ENCODE measurements at places on chromosomes 11 and 22. TPM values are rescaled to one million over a fixed set of nuclear protein-coding genes. Genes with fewer than 3 reads are reported as not detected.

TMEM126B gene
- 188 TPM for total RNA-seq

PRG3 gene
- total RNA-seq, result not detected

PLAAT3 gene
- total RNA-seq, result 0.48 TPM

SLC6A5 gene
- total RNA-seq, result not detected

SCN4B gene
- total RNA-seq, result not detected

RNASEH2C gene
- 70.7 TPM for total RNA-seq

FGF4 gene
- total RNA-seq, result not detected

CERK gene
- 53.8 TPM for total RNA-seq

MAPK8IP2 gene
- total RNA-seq, result 1.3 TPM

HEPN1 gene
- not detected for total RNA-seq

DDTL gene
- total RNA-seq, result 5.2 TPM

DNA sequence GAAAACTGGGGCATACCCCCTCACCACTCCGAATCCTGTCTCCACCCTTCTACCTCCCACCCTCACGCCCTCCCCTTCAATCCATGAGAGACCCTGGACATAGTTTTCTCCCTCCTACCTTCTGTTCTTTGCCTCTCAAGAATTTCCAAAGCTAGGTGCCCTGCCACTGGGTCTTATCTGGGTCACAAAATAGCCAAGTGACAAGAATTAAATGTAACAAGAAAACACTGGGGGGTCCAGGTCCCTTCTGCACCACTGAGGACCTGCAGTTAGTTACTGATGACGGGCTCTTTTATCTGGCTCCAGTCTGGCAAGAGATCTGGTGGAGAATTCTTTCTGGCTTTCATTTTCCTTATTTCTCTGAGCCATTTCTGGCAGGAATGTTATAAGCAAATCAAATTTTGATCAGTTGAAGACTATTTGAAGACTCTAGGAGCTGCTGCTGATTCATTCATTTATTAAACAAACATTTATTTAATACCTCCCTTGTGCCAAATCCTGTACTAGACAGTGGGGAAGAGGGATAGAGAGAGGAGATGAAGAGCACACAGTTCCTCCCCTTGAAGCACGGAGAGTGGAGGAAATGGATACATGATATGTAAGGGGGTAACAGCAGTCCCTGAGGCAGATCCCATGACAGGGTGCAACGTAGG is 135.2 kb downstream of the RRAS2 start:
- DNase-seq, result no peak

DNA sequence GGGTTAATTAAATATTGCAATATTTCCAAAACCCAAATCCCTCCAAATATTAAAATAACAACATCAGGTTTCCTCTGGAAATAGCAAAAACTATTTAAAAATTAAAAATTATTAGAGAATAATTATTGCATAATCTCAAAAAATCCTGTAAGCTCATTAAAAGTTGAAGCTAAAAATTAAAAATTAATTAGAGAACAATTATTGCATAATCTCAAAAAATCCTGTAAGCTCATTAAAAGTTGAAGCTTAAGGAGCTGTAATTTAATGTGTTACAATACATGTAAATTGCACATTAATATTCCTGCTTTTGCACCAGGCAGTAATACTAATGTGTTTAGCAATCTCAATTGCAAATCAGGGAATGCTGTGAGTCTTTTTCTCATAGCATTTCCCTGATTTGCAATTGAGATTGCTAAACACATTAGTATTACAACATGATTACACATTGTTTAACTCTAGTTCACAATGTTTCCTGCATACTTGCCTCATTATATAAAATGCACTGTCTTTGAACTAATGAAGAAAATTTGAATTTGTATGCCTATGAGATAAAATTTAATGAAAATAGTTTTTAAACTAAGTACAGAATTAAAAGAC is 247.7 kb downstream of the GUCY1A2 start:
- no peak for DNase-seq

DNA sequence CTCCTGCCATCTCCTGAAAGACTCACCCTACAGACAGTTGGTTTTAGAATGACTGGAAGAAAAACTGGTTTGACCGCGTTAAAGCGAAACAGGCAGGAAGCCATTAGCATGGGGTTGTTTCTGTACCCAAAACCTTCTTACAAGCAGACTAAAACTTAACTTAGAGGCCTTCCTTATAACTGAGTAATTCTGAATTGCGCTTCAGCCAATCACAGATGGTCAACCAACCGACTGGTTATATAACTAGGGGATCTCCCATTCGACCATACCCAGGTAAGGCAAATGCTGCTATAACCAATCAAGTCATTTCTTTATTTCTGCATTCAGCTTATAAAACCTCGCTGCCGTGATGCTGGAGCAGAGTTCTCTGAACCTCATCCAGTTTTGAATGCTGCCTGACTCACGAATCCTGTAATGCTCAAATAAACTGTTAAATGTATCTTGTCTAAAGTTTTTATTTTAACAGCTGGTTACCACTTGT is 87.8 kb upstream of the DRD2 start:
- DNase-seq, result no peak

DNA sequence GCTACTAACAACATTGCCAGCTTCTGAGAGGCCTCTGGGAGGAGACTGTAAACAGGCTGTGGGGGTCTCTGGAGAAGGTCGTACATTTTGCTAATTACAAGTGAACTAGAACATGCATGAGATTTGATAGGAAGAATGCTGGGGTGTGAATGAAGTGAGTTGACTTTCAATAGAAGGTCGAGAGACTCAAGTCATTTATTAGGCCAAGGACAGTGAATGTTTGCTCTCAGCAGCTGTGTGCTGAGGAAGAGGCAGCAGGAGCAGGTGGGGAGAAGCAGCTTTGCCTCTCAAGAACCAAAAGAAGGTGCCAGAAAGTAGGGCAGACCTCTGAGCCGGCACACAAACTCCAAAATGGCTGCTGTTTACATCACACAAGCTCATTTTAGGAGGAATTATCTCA is 91.7 kb downstream of the PIWIL4 start:
- no peak for DNase-seq

DNA sequence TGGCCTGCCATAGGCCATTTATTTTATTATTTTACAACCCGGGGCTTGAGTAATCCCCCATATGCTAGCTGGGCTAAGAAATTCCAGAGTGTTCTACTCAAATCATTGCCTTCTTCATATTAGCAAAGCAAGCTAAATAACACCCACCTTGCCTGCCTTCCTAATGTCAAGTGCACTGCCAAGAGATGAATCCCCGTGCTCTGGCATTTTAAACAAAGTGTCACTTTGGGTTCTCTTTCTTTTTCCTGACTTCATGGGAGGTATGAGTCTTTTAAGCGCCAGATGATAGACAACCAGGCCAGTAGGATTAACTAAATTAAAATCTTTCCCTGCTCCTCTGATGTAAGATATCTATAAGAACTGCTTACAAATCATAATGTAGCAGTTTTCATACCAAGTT is 4.5 kb downstream of the MPPED2 start:
- DNase-seq, result no peak

DNA sequence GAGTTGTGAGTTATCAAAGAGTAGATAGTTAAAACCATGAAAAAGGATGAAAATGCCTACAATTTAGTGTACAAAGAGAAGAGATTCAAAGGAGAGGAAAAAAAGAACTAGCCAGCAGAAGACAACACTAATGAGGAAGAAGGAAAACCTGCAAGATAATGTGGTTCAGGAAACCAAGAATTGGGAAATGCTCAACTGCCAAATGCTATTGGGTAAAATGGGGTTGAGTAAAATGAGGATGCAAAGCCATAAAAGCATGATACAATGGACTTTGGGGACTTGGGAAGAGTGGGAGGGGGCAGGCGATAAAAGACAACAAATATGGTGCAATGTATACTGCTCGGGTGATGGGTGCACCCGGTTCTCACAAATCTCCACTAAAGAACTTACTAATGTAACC is 7.6 kb upstream of the OR52K2 start:
- DNase-seq, result no peak

GRCh38 chr11:133785795-133786340 is 59.4 kb downstream of the SPATA19 start:
- no peak for DNase-seq

DNA sequence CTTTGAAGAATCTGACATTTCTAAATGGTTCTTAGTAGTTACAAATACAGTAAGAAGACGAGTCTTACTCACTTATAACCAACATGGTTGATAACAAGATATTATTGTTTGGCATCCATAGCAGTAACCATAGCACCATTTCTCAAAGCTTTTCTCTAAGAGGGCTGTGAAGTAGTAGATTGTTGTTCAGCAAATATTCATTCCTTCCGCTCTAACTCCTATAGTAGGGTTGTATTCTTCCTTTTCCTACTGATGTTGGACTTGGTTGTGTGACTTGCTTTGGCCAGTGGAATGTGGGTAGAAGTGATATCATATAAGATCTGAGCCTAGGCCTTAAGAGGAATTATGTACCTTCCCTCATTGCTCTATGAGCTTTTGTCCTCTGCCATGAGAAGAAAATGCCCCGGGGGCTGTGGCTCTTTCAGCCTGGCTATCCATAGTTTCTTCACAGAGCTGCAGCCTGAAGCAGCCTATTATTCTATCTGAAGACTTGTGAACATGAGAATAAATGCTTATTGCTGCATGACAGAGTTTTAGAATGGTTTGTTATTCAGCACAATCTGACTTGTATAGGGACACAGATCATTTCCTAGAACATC is 28.9 kb upstream of the ZBED5 start:
- DNase-seq, result no peak

GRCh38 chr11:1293619-1294015 is 15.8 kb downstream of the TOLLIP start:
- peak; percentile 48 for DNase-seq

GRCh38 chr11:24645563-24645962 is 148.7 kb downstream of the LUZP2 start:
- no peak for DNase-seq

DNA sequence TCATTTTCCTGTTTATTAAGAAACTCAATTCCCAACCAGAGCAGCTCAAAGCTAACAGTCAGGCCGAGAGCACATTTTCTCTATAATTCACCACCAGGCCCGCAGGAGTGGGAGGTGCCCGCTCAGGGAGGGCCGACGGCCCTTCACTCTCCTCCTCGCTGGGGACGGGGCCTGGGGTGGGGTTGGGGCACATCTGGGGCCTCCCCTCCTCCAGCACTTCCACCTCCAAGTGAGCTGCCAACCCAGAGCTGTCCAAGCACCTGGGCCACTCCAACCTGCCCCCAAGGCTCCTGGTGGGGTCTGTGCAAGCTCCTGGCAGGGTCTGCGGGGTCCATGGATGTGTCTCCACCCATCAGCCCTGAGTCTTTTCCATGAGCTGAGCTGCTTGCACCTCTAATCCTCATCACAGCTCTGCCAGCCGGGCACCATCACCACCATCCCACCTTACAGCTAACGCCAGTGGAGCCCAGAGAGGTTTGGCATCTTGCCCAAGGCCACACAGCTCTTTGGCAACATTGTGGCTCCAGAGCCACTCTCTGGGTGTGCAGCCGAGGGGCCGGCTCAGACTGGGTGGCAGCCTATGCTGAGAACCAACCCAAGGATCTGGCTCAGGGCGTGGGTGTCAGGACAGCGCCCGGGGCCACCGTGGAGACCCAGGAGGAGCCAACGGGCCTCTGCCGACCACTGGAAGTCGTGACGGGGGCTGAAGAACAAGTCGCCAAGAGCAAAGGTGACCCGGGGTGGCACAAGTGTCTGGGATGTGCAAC is 193.5 kb downstream of the BRD1 start:
- DNase-seq, result no peak

- DNase-seq, result no peak
These were observed 31.0 kb upstream of the RCN1 start for GRCh38 chr11:32059686-32060462.

GRCh38 chr22:19760951-19761724 is 560 bp downstream of the TBX1 start:
- no peak for DNase-seq

GRCh38 chr11:42465623-42466022 is 846.2 kb upstream of the API5 start:
- DNase-seq, result no peak

GRCh38 chr22:47601666-47602065 is 839.2 kb downstream of the TBC1D22A start:
- DNase-seq, result no peak

GRCh38 chr11:117913736-117914397 is 15.3 kb downstream of the TMPRSS13 start:
- no peak for DNase-seq

DNA sequence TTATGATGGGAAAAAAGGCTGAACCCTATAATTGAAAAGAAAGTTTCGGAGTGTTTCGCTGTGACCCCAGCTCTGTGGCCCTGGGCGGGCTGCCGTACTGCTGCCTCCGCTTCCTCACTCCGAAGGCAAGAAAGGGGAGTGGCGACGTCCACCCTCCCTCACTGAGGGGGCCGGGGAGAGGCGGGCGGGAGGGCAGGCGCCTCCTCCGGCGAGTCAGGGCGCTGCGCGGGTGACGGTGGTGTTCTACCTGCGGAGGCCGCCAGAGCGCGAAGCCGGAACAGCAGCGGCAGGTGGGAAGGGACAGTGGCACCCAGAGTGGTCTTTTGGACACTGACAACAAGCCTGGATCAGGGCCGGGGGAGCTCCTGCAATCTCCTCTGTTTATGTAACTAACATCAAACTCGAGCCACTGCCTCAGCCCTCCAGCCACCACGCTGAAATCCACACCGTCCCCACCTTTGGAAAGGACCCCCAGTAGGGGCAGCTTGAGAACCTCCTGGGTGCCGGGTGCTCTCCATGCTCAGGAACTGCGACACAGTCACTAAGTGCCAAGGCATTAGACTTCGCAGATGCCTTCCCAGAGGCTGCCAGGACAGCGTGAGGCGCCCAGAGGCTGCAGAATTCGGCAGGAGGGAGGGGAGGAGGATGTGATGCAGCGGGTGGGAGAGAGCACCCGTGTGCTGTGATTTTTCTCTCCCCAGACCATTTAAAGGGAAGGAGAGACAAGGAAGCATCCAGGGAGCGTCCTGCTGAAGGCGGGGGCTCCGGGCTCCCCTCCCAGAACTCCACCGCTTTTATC is 25.5 kb downstream of the BID start:
- no peak for DNase-seq

DNA sequence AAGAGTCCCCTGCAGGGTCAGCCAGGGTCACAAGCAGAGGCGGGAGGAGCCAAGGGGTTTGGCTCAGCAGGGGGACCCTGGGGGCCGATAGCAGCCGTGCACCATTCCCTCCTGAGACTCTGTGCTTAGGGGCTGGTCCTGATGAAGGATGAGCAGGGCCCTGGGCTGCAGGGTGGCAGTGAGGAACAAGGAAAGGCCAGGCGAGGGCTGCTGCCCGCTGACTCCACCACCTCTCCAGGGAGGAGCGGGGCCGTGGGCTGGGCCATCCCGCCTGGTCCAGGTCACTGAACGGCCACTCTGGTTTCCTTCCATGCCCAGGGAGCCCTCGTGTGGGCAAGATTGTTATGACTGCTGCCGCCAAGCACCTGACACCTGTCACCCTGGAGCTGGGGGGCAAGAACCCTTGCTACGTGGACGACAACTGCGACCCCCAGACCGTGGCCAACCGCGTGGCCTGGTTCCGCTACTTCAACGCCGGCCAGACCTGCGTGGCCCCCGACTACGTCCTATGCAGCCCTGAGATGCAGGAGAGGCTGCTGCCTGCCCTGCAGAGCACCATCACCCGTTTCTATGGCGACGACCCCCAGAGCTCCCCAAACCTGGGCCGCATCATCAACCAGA is 9.2 kb upstream of the NDUFS8 start:
- DNase-seq, result peak; percentile 70

GRCh38 chr11:111297696-111298095 is 650 bp upstream of the POU2AF3 start:
- no peak for DNase-seq

All from Karpas-422 (cell line).